ENCODE measurements at places on chromosomes 2 and 18.
A peak's percentile ranks its signal among the peaks of the same experiment; 100 is the strongest.

- DNase-seq = no peak
Observed at GRCh38 chr2:52054824-52055223, 1022.9 kb upstream of the NRXN1 start.

DNA sequence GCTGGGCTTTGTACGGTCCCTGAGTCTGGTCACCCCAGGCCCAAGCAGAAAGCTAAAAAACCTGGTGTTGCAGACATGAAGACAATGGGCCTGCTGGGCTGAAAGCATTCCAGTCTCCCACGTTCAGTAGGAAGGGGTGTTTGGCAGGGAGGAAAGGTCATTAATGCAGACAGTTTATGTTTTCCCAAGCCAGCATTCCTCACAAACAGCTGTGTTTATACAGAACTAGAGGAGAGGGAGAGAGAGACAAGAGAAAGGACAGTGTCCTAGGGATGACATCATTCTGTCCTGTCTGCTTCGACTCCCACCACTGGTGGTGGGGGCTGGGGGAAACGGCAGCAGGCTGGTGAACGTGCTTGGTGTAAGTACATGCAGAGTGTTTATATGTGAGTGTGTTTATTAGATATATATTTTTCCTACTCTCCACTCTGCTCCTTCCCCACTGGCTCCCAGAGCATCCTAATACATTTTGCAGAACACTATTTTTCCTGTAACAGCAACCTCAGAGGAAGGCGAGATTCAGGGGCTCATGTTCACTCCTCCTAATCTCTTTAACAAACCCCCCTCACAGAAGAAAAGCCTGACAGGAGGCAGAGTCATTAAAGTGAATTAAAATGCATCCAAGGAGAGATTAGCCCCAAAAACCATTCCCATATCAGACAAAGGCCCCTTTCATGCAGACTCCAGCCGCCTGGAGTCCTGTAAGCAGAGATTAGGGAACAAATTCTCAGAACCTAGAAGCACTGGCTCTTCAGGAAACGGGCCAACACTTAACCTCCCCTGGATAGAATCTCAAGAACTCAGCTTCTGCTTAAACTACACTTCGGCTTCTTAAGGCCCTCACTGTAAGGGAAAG is 380.4 kb downstream of the TNS1 start:
- DNase-seq = no peak

DNA sequence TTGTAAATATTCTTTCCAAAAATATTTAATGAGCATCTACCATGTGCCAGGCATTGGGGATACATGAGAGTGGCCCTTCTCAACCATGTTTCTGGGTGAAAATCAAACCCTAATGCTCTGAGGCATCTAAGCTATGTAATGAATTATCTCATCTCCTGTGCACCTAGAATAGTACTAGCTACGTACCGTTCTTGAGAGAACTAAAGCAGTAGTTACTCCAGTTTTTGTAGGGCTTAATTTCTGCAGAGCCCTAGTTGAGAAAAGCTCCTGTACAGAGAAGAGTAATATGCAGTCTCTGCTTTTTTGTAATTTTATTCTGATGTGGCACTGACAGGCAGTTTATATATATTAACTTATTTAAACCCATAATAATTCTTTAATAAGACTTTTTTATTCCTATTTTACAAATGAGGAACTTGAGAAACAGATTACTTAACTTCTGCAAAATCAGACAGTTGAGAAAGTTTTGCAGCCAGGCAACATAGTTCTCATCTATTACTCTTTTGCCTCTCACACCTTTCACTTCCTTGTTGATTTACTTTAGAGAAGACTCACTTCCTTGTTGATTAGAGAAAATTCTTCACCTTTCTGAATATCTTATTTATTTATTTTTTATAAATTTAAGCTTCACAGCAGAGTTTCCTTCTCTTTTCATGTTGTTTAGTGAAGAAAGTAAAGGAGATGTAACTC is 3.1 kb downstream of the SPOPL start:
- DNase-seq = peak; percentile 77

DNA sequence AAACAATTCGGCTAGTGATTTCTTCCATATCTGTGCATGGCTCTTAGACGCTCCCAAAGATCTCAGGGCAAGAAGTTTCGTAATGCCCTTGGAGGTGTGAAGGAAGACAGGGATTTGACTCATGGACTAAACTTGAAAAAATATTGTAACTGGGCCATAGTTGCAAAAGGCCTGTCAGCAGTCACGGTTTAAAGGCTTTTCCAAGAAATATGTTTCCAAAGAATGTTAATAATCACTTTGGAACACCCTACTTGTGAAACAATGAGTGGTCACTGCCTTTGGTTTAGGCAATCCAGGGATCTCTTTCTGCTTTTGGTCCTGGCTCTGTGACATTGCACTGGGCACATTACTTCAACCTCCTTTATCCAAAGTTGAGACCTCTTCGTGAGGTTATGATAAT is 102.5 kb upstream of the RASGRP3 start:
- DNase-seq = no peak

- DNase-seq = no peak
Observed at GRCh38 chr2:207779523-207779922, 9.8 kb upstream of the FZD5 start.

DNA sequence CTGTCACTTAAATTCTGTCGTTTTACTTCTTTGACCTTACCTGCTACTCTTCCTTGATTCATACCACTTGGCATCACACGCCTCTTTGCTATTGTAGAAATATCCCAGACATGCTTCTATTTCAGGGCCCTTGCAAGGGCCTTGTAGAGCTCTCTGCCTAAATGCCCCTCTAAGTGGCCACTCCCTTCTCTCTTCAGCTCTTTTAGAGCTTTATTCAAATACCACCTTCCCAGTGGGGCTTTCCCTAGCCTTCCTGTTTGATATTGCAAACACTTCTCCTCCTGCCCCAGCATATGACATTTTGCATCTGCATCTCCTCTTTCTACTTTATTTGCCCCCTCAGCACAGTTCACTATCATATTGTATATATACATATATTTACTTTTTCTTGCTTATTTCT is 54.0 kb downstream of the PELI1 start:
- DNase-seq = no peak

- no peak for DNase-seq
Observed at GRCh38 chr18:47587587-47587986, 336.1 kb upstream of the SKOR2 start.

DNA sequence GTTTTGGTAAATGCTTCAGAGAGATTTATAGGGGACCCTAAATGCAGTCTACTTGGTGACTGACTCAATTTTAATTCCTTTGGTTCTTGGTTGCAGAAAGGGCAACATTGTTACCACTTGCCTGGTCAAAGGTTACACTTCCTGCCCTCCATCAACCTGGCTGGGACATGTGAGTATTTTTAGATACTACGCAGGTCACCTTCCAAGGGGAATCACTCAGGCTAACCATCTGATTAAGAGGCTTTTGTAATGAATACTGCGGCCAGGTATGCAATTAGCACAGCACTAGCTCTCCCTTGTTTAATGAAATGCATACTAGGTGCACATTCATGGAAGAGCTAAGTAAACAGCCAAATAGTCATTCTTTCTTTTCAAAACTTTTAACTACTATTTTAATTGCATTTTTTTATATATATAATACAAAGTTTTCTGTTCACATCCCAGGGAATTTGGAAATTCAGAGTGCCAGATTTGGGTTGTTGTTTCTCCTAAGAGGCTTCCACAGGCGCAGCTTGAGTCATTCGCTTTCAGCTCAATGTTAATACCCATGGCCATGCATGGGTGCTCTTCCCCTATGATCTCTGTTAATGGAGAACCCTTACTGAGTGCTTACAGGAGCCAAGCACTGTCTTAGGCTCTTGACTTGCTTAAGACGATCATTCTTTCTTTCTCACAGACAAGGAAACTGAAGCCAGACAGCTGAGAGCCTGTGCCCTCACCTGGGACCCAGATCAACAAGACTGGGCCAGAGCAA is 152.2 kb downstream of the MTX2 start:
- no peak for DNase-seq

- no peak for DNase-seq
Observed at GRCh38 chr18:62186499-62186773, 420 bp downstream of the PIGN start.

- no peak for DNase-seq
Observed at GRCh38 chr18:9413576-9413975, 61.7 kb upstream of the RALBP1 start.

DNA sequence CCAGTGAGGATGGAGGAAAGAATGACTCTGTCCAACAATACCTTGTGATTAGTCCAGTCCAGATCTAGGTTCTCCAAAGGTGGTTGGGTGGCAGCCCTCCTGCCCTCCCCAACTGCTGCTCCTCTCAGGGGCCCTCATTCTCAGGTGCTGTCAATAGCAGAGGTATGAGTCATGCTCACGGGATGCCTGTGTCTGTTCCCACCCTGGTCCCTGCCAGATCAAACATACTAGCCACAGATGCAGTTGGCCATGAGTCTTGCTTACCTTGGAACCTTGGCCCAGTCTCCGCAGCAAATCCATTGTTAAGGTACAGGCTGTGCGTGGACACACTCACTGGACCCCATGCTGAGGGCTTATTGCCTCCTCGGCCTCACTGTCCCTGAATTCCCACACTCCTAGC is 24.9 kb upstream of the RPIA start:
- no peak for DNase-seq

GRCh38 chr18:65755616-65756015 is 4.8 kb downstream of the CDH7 start:
- no peak for DNase-seq

DNA sequence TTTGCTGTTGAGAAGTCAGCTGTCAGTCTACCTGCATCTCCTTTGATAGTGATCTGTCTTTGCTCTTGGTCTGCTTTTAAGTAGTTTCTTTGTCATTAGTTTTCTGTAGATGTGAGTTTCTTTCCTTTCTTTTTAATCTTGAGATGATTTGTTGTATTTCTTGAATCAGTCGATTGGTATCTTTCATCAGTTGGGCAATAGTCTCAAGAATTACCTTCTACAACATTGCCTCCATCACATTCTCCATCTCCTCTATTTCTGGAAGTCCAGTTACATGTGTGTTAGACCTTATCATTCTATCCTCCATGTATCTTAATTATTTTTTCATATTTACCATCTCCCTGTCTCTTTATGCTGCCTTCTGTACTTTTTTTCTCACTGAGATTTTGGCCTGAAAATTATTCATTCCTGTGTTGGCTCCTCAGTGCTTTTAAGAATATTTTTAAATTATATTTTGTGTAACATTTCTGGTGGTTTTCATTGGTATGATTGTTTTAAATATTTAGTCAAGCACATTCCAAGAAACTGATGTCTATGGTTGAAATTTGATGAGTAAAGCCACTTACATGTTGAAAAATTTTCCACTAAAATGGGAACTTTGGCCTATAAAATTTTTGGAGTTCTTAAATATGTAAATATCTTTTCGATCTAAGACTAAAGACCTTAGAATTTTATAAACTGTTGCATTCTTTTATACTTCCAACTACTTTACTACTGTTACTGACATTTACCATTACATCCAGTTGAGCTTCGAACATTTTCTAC is 239.5 kb upstream of the MGAT5 start:
- no peak for DNase-seq

DNA sequence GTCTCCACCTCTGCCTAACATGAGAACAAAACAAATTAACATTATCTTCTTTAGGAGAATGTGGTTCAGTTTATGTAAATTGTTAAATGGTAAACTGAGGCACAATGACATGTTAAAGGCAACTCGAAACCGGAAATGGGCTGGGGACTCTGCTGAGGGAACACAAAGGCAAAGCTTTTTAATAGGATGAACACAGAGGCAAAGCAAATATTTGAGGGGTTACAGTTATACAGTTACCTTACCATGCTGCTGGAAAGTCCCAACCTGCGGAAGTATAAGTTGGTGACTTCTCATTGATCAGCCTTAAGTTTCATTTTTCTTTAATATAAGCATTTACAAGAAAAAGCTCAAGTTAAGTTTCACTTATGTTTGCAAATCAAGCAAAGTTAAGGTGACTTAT is 195.0 kb downstream of the DLGAP1 start:
- no peak for DNase-seq

GRCh38 chr2:54083021-54083420 is 32.4 kb upstream of the ACYP2 start:
- DNase-seq = no peak
